ENCODE measurements at places on chromosomes 13 and 19. TPM values are rescaled to one million over a fixed set of nuclear protein-coding genes. Genes with fewer than 3 reads are reported as not detected.

Gene MUC16
- under 0.01 TPM for total RNA-seq

Gene ALG11
- 11.3 TPM for total RNA-seq

Gene TPT1
- total RNA-seq: 1,418 TPM

Gene CGB1
- not detected for total RNA-seq

Gene BEST2
- not detected for total RNA-seq

Gene TNFRSF19
- total RNA-seq: 0.22 TPM

Gene PDE4C
- total RNA-seq: under 0.01 TPM

Gene CPAMD8
- total RNA-seq: 5.2 TPM

Gene MZF1
- total RNA-seq: 7.5 TPM

Gene CBLC
- total RNA-seq: not detected

Gene LRRC8E
- total RNA-seq: under 0.01 TPM

Gene CATSPERD
- total RNA-seq: not detected

Gene ATP4A
- not detected for total RNA-seq

Gene PSG6
- total RNA-seq: not detected

Gene IL11
- total RNA-seq: not detected

Gene NUDT19
- total RNA-seq: 11.3 TPM

Gene ZNF556
- total RNA-seq: not detected

Gene B3GNT8
- total RNA-seq: 2.2 TPM

Gene CD177
- 2.6 TPM for total RNA-seq

Gene SLC25A15
- 16.3 TPM for total RNA-seq

Gene CACNA1A
- total RNA-seq: 0.20 TPM

Gene ALDH16A1
- total RNA-seq: 32.3 TPM

Gene ZNF611
- 8.5 TPM for total RNA-seq

Gene SULT2A1
- not detected for total RNA-seq

Gene OVOL3
- not detected for total RNA-seq

Gene COG6
- total RNA-seq: 12.0 TPM

Gene PTPRH
- under 0.01 TPM for total RNA-seq

Gene APOC4
- not detected for total RNA-seq

Gene CC2D1A
- 3.3 TPM for total RNA-seq

Gene SLC8A2
- 0.22 TPM for total RNA-seq

Gene TRAPPC2B
- total RNA-seq: 9.1 TPM

Gene FUT3
- total RNA-seq: not detected

Gene LYPD3
- total RNA-seq: 0.22 TPM

Gene MYO1F
- total RNA-seq: 0.40 TPM

Gene LGALS4
- total RNA-seq: not detected

Gene FUT6
- total RNA-seq: not detected

Gene SMAD9
- 14.3 TPM for total RNA-seq

Gene KIR2DL1
- total RNA-seq: not detected

Gene NFIC
- total RNA-seq: 11.7 TPM

Gene ONECUT3
- not detected for total RNA-seq

Gene C19orf67
- total RNA-seq: not detected

Gene CEACAM3
- total RNA-seq: not detected

Gene ADGRL1
- 3.3 TPM for total RNA-seq

Gene ZNF560
- total RNA-seq: under 0.01 TPM

Gene ISOC2
- 61.9 TPM for total RNA-seq

Measured in lung microvascular endothelial cell (primary cell).